H7 (cell line): ENCODE measurements at places on chromosomes 11 and 22.

DNA sequence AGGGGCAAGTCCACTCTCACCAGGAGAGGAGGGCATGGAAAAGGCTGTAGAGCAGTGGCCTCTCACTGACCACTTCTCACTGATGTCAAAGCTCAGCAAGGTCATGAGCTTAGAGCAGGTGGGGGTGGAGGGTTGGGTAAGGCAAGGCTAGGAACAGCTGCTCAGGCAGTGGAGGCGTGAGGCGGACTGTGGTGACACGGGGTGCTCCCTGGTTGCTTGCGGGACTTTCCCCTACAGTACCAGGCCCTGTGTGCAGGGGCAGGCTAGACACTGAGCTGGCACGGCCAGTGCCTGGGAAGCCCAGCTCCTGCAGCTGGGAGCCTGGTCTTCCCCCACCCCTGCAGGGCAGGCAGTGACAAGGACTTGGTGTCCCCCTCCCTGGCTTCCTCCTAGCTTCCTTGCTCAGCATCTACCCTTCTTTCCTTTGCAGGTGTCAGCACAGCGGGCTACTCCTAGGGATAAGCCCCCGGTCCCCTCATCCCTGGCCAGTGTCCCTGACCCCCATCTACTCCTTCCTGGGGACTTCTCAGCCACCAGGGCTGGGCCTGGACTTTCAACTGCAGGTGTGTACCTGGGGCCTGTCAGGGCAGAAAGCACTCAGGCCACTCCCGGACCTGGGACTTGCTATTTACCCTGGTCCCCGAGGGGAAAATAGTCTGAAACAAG, 45.6 kb downstream of the PISD start:
- peak; percentile 52 for DNase-seq

GRCh38 chr11:126310992-126311310, 7.1 kb downstream of the DCPS start:
- DNase-seq: no peak

GRCh38 chr11:15801126-15801525, 555.2 kb downstream of the SOX6 start:
- DNase-seq: no peak

DNA sequence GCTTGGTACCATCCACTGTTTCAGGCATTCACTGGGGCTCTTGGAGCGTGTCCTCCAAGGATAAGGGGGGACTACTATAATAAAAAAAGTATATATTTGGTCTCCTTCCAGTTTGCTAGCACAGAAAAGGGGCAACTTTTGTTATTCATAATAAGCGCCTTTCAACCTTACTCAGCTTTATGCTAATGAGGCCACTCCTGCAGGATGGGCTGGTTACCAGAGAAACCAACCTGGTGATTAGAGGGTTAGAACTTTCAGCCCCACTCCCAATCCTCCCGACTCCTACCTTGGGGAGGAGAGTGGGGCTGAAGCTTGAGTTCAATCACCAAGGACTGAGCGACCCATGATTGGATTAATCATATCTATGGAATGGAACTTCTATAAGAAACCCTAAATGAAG, 31.8 kb downstream of the PPFIBP2 start:
- DNase-seq: peak; percentile 13

DNA sequence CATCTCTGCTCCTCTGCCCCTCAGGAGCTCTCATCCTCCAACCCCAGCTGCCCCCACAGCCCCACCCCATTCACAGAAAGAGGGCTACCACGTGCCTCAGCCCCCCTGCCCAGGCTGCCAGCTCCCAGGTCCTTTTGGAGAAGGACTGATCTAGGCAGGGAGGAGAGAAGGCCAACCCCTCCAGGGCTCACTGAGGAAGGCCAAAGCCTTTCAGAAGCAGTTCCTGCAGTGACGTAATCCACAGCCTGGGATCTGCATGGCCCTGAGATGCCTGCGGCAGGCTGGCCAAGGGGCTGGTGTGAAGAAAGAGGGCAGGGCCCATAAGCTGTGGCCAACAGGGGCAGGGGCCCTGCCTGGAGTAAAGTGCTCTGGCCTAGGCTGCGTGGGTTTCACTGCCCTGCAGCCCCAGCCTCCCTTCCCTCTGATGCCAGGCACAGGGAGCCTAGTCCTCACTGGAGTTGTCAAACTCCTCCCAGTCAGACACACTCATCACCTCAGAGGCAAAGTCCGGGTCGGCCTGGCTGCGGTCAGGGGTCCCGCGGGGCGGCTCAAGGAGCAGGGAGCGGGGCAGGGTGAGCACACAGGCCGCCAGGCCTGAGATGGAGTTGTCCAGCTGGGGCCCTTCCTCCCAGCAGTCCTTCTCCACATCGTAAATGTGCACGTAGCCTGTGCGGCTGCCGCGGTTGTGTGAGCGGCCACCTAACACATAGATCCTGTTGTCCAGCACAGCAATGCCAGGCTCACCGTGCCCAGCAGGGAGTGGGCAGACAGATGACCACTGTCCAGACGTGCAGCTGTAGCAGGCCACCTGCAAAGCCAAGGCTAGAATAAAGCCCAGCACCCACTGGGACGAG, 4.2 kb upstream of the SCARF2 start:
- DNase-seq: peak; percentile 44

DNA sequence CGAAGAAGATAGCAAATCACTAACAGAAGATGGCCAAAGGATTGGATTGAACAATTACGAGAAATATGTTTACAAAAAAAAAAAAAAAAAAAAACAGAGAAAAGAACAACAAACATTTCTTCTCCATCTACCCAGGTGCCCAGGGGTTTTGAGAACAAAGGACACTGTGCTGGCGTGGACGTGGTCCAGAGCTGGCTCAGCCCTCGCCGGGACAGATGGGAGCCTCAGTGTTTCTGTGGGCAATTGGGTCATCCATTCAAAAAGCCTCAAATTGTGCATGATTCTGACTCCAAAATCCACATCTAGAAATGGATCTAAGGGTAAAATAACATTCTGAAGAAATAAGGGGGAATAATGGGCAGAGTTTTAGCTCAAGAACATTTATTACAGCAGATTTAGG, 63.1 kb downstream of the DHCR7 start:
- no peak for DNase-seq

DNA sequence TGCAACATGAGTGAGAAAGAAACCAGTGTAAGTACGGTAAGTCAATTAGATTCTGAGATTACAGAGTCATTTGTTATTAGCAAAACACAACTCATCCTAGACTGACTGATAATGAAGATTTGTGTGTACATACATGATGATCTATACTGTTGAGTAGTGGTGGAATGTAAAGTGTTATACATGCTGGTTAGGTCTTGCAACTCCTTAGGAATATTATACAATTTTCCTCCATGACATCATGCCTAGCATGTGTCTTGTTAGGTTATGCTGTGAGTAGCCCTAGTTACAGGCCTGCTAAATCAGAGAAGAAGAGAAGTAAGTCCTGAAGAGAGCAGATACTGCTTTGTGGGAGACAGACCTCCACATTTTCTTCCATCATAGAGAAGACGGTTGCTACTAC, 880.6 kb downstream of the LUZP2 start:
- DNase-seq: no peak

GRCh38 chr11:67429038-67429668, 859 bp downstream of the RPS6KB2 start:
- DNase-seq: no peak

GRCh38 chr11:59556115-59556916, 45.0 kb downstream of the OR4D9 start:
- DNase-seq: peak; percentile 42

DNA sequence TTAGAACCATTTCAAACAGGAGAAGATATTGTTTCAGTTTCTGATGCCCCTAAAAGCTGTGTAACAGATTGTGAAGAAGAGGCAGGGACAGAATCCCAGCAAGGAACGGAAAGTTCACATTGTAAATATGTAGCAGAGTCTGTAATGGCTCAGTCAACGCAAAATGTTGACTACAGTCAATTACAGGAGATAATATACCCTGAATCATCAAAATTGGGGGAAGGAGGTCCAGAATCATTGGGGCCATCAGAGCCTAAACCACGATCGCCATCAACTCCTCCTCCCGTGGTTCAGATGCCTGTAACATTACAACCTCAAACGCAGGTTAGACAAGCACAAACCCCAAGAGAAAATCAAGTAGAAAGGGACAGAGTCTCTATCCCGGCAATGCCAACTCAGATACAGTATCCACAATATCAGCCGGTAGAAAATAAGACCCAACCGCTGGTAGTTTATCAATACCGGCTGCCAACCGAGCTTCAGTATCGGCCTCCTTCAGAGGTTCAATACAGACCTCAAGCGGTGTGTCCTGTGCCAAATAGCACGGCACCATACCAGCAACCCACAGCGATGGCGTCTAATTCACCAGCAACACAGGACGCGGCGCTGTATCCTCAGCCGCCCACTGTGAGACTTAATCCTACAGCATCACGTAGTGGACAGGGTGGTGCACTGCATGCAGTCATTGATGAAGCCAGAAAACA, 40.8 kb downstream of the IGLL1 start:
- DNase-seq: peak; percentile 73

DNA sequence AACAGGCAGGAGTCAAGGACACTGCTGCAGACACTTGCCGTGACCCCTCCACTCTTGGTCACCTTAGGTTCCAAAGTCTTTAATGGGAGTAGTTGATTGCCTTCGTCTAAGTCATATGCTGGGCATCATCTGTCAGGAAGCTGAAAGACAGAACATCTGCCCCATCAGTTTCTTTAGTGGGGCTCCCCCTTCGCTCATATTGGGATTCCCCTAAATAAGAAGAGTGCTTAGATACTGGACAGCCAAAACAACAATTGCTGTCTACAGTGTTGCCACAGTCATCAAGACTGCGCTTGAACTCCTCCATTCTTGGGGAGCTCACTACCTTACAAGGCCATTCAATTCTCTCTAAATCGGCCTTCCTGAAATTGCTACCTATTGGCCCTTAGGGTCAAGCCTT, 58.5 kb downstream of the UBASH3B start:
- no peak for DNase-seq

- DNase-seq: no peak
These were observed 38.2 kb downstream of the SHISA8 start for GRCh38 chr22:41876675-41877074.

DNA sequence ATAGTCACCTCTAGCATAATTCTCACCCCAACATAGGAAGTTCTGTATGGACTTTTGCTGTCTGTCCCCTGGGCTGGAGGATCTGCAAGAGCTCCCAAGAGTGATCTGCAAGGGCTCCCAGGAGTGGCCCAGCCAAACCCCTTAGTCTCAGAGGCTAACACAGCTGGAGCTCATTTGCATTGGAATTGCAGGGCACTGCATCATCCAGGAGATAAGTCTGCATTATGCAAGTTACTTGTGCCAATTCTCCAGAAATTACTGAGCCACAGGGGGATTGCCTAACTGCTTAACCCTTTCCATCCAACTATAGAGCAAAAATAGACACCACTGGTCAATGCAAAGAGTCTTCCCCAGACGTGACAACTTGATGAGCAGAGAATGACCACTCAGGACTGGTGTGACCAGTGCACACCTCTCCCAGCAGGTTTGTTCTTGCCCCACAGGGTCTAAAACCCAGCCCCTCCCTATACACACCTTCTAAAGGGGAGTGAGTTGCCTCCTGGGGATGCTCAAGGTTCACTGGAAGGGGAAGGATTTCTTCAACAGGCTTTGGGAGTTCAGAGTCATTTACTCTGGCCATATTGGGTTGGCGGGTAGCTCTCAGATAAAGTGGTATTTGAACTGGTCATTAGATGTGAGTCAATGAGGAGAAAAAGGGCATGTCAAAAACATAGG, 38.4 kb downstream of the POU2AF3 start:
- no peak for DNase-seq

DNA sequence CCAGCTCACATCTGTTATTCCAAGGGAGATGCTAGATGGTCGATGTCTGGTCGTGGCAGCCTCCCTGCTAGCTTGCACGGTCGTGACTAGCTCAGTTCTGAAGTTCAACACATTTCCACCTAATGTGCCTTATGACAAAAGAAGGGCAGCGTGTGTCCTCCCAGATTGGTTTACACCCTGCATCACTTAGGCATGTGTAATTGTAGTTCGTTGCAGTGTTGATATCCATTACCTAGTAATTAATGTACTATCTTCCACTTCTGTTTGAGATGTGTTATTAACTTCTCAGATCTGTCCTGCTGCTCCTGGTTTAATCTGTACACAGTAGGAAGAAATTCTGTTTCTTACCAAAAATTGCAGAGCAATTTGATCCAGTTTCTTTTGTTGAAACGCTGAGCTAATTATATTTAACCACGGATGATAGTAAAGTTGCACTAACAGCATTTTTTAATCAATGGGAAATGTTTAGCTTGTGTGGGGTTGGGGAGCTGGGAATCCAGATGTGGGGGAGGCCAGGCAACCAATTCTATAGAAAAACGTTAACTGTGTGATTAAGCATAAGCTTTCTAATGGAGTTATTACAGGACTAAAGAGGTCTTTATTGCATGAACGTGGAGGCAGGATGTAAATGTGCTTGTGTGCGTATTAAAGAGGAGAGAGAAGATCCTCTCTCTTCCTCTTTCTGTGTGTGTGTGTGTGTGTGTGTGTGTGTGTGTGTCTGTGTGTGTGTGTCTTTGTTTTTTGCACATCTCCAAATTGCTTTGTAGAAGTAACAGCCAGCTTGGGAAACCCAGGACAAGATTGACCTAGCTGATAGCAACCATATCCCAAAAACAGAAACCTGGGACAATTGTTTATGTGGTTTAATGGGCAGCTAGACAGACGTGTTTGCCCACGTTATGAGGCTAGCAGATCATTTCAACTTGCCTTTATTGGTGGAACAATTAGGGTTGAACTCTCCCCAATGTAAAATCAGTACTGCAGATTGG, 145.7 kb upstream of the TTC12 start:
- no peak for DNase-seq

- DNase-seq: no peak
These were observed 14.8 kb downstream of the CD59 start for GRCh38 chr11:33721426-33721825.

DNA sequence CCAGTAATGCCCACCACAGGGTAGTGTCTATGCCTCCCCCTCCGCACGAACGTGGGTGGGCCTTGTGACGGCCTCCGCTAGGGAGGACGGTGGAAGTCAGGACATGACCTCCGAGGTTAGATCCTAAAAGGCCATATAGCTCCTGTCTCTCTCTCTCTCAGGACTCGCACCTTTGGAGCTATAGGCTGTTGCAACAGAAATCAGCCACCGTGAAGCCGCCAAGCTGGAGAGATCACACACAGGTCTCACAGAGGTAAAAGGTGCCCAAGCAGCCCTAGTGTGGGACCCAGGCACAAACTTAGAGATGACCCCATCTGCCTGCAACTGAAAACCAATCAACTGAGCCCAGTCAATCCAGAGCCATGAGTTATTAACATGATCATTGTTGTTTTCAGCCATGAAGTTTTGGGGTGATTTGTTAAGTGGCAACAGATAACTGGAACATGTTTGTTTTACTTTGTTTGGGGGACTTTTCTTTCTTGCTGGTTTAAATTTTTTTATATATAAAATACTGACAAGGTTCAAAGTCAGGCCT, 7.4 kb upstream of the NAP1L4 start:
- peak; percentile 14 for DNase-seq

GRCh38 chr11:102633385-102634026, 8.4 kb upstream of the MMP20 start:
- no peak for DNase-seq

DNA sequence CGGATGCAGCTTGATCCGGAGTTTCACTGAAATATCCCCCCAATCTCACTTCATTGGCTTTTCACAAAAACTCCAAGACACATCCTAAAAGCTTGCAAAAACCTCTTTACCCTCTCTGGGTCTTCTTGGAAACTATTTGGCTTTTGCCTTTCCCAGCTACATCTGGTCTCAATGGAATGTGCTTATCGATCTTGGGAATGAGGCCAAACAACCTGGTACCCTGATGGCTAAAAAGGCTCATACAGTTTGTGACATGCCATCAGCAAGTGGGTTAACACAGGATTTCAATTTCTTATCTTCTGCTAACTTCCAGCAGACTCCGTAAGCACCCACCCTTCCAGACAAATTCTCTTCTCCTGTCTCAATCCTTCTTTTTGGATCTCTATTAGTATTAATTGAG, 45.9 kb upstream of the TEAD1 start:
- no peak for DNase-seq
